Cortex of kidney (tissue), 1 donor: ENCODE measurements at places on chromosomes 2 and 18.

- DNase-seq = no peak
These were observed 21.1 kb downstream of the GPR45 start for GRCh38 chr2:105262651-105263091.

DNA sequence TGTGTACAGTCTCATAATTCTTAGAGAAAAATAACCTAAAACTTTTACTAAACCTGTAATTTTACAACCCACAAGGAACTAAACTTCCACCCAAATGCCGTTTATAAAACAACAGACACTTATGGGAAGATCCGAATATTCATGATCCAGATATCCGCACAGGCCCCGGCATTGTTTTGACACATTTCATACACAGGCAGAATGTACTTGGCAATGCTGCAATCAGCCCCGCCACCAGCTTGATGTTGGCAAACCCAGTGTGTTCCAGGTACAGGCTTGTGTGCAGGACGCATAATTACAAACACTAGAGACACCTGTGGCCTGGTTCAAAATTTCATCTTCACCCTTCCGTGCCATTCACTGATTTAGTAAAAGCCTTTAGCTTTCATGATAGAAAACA is 393.0 kb upstream of the SALL3 start:
- DNase-seq = no peak

DNA sequence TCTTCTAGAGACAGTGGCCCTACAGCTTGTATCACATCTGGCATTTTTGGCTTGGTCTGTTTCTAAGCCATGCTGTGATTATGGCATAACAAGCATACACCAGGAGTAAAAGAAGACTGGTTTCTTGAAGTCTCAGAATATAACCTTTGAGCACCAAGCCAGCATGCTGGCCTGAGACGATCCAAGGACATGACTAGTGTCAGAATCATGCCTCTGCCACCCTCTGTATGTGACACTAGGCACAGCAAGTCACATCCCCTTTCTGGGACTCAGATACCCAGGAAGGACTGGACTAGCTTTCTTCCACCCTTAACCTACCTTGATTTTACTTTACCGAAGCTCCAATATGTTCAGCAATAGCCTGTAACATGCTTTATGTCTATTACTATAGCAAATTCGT is 345.5 kb downstream of the SETBP1 start:
- no peak for DNase-seq

DNA sequence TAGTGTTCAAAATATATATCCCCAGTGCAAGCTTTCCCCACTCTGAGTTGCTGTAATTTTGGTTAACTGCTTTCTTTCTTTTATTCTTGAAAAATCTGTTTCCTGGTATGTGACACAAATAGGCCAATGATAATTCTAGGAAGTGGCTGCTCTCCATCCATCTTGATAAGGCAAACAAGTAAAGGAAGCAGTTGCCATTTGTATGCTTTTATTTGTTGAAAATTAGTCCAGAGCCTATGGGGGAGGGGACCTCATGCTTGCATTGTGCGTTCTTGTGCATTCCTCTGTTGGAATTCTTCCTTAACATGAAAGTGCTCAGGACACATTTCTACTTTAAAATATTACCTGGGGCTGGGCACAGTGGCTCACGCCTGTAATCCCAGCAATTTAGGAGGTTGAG is 111.2 kb upstream of the FSHR start:
- DNase-seq = no peak

DNA sequence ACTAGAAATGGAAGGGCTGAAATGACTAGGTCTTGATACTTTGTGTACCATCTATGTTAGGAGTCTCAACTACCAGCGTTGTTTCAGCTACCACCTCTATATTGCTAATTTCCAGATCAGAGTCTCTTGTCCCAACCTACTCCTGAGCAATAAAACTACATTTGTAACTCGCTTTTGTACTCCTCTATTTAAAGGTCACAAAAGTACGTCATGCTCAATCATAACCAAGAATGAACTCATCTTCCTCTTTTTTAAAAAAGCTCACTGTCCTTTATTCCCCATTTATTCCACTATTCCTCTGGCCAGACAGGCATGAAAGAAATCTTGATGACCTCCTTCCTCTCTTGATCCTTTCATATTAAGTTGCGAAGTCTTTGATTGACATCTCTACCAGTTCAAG is 11.2 kb upstream of the MATN3 start:
- no peak for DNase-seq

DNA sequence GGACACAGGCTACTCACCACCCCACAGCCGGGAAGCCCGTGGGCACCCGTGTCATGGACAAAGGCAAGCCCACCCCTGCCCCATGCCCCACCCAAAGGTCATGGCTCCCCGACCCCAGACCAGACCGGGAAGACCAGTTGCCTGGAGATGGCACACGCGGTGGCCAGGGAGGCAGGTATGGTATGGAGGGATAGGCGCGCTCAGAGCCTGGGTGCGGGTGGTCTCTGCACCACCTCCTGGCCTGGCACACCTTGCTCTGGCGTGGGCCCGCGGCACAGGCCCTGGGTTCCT is 51.2 kb downstream of the BIN1 start:
- DNase-seq = no peak

DNA sequence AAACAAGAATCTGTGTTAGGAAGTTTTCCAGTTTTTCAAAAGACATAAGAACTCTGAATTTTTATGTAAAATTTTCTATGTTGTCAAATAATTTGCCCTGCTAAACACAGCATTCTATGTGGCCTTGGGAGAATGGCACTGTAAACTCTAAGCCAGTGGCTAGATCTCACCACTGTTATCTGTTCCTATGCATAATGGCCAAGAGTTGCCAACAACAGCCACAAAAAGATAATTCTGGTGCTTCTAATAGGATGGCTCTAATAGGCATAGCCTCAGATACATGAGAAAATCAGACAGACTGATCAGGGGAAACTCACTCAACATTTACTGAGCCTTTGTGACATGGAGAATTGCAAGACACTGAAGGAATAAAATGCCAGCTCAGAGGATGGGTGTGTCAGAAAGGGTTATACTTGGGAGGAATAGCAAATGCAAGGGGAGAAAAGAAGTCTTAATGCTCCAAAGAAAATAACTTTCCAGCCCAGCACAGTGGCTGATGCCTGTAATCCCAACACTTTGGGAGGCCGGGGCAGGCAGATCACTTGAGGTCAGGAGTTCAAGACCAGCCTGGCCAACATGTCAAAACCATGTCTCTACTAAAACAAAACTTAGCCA is 63.7 kb downstream of the COBLL1 start:
- DNase-seq = no peak

GRCh38 chr18:60446821-60447220 is 74.2 kb upstream of the MC4R start:
- no peak for DNase-seq

GRCh38 chr2:102294802-102295489 is 16.4 kb upstream of the IL1RL1 start:
- no peak for DNase-seq
